Left renal pelvis (tissue), 4 donors: ENCODE measurements at places on chromosomes 7 and 10.

DNA sequence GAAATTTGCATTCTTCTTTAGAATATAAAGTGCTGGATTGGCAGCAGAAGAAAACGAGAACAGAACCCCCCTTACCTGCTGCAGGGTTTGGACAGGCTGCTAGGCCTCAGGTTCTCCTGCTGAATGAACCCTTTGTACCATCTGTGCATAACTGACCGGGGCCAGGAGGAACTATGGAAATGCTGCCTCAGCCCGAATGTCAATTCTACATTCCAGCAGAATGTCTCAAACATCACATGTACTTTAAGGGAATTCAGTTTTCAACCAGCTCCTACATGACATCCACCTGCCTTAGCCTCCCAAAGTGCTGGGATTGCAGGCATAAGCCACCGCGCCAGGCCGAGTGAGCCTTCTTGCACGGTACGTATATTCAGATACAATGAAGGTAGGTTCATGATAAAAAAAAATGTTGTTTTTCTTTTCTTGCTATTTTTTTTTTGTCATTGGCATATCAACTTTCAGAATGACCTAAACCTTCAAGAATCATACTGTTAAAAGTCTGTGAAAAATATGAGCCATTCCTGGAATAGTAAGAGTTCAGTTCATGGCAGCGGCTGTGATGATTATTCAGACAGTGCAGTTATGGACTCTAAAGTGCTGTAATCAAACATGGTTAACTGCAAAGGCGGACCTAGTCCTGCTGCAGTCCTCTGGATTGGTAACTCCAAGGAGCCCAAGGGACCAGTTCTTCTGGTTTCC, 84.4 kb upstream of the TNS3 start:
- DNase-seq: no peak

- no peak for DNase-seq
Measured at GRCh38 chr10:104895541-104895940, 254.5 kb downstream of the SORCS3 start.

DNA sequence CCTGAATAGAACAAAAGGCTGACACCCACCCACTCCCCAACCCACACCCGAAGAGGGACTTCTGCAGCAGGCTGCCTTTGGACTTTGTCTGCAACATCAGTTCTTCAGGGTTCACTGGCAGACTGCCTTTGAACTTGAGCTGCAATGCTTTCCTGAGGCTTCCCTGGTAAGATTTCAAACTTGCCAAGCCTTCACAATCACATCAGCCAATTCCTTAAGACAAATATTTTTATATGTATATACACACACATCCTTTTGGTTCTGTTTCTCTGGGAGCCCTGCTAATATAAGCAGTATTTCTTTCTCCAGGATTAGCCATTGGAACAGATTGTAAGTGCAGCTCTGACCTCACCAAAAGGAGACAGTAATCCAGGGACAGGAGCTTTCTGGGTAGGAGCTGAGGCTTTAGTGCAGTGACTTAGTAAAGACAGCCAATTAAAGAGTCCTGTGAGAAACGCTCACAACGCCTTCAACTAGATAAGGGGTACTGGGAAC, 55.6 kb upstream of the KMT2E start:
- DNase-seq: no peak

- no peak for DNase-seq
Measured at GRCh38 chr10:132943791-132944404, 1.5 kb upstream of the CFAP46 start.

DNA sequence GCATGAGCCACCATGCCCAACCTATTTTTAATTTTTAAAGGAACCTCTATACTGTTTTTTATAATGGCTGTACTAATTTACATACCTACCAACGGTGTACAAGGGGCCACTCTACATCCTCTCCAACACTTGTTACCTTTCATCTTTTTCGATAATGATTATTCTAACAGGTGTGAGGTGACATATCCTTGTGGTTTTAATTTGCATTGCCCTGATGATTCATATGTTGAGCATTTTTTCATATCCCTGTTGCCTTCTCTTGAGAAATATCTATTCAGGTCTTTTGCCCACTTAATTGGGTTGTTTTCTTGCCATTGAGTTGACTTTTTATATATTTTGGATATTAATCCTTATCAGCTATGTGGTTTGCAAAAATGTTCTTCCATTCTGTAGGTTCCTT, 167.0 kb downstream of the CTTNBP2 start:
- no peak for DNase-seq

- no peak for DNase-seq
Measured at GRCh38 chr10:131726967-131727366, 173.8 kb upstream of the PPP2R2D start.

GRCh38 chr7:74032191-74032490, 4.2 kb downstream of the ELN start:
- DNase-seq: no peak

DNA sequence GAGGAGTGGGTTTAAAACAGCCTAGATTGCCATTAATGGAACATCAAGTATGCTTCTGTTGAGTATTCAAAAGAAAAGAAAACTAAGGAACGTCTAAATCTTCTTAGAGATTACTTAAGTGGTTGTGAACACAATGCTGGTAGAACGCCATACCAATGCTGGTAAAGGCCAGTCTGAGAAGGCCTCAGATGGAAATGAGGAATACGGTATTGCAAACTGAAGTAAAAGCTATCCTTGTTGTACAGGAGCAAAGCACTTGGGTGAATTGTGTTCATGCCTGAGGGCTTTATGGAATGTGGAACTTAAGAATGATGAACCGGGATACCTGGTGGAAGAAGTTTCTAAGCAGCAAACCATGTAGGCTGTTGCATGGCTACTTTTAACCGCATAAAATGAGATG, 208.0 kb downstream of the KCND2 start:
- no peak for DNase-seq

GRCh38 chr10:118687472-118687871, 67.3 kb downstream of the CACUL1 start:
- no peak for DNase-seq

GRCh38 chr10:8183241-8183704, 128.8 kb downstream of the GATA3 start:
- no peak for DNase-seq

- no peak for DNase-seq
Measured at GRCh38 chr10:54530299-54530698, 270.7 kb downstream of the PCDH15 start.

GRCh38 chr7:43148161-43148731, 35.8 kb downstream of the HECW1 start:
- DNase-seq: no peak

DNA sequence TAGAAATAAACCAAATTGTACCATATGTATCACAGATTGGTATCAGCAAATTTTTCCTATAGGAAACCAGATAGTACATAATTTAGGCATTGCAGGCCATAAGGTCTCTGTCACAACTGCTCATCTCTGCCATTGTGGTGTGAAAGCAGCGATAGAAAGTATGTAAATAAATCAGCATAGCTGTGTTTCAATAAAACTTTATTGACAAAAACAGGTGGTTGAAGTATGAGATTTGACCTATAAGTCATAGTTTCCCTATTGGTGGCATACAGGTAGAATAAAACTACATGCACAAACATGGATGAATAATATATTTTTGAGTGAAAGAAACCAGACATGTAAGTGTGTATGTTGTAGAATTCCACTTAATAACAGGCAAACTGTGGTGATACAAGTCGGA, 1454.9 kb downstream of the REEP3 start:
- DNase-seq: no peak

DNA sequence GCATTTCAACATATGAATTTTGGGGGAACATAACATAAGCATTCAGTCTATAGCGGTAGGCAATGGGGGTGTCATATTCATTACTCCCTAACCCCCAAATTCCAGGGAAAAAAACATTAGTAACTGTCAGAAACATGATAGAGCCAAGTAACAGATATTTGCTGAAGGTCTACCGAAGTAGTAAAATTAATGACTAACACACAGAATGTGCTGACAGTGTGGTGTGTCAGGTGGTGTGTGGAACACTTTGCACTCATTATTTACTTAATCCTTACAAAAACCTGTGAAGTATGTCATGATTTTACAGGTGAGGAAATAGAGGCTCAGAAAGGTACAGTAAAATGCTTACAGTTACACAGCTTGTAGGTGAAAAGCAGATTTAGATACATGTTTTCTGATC, 85.4 kb upstream of the RHOBTB1 start:
- no peak for DNase-seq

- DNase-seq: no peak
Measured at GRCh38 chr10:44416936-44417335, 32.0 kb upstream of the CXCL12 start.

DNA sequence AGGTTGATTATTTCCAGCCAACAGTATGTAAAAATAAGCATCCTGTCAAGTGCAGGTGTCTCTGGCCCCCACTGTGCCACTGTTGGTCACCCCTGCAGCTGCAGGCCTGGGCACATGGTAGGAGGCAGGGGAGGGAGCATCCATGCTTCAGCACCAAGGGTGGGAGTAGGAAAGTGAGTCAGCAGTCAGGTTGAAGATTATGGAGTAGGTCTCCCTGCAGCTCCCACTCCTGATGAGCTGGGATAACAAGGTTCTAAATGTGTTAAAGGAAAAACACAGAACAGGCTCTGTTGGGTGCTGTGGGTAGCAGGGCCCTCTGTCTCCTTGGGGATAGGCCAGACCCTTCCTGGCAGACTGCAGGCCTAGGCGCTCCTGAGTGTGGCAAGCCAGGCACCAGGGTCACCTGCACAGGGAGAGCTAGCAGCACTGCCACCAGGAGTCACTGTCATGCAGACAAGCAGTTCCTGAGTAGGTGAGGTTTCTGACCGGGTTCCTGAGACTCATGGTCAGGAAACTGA, 59.3 kb downstream of the NUDCD3 start:
- no peak for DNase-seq

DNA sequence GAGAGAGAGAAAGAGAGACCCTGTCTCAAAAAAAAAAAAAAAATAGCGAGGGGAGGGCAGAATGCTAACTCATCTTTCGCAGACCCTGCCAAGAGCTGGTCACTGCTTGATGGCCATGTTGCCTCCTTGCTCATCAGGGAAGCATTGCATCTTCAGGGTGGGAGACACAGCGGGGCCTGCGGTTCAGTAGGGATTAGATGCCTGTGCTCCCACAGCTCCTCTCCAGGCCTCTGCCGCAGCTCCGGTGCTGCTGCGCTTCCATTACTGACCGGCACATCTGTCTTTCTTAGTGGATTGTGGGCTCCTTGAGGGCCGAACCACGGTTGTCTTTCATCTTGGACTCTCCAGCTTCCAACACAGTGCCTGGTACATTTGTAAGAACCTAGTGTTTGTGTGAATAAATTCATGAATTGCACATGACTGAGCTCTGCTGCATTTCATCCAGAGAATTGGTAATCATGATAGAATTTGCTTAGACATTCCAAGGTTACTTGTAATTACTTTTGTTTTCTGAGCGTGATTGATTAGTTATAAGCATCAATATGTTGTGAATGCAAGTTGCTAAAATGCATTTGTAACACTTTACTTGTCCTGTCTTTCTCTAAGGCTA, 16.8 kb downstream of the HK1 start:
- no peak for DNase-seq

DNA sequence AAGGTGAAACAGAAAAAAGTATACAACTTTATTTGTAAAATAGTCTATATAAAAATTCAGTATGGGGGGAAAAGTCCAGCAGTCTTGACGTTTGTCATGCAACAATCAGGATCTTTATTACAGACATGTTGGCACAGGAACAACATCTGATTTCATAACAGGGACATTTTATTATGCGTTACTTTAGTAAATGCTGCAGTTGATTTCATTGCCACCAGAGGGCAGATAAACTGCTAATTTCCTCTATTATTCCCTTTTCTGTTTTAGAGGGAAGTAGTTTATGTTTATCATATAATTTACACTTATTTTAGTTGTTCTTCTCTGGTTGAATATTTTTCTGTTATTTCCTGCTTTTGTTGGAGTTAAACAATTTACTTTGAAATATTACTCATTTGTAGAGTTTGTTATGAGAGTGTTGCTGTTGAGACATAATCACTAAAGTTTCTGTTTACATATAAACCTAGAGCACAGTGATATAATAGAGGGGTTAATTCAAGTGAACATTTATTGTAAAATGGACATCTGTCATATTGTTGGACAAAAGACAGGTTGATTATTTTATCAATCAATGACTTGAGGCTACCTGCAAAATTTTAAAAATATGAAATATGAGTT, 3.3 kb downstream of the PLXDC2 start:
- no peak for DNase-seq

GRCh38 chr7:70678621-70679251, 453.2 kb upstream of the GALNT17 start:
- DNase-seq: no peak

- DNase-seq: no peak
Measured at GRCh38 chr7:7895754-7896153, 72.8 kb upstream of the GLCCI1 start.

DNA sequence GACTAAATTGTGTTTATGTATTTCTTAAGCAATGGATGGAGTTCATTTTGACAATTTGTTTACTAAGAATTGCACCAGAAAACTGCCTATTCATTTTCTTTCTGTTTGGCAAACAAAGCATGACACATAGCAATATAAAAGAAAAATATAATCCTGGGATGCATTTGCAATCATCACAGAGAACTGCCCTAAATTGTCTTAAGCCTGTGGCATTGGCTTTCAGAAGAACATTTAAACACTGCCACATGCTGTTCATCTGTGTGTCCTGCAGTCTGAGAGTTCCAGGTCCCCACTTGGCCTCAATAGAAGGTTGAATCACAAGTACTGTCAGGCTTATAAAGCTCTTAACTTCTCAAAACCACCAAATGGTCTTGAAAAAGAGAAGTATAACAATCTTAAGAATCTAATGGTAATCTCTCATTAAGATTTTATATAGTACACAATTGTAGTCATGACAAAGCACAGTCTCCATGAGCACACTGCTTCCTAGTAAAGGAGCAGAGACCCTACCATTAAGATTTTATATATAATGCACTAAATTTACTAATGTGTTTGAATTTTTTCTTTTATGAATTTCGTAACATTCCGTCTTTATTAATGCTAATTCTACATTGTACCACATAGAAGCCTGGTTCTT, 29.9 kb downstream of the RNLS start:
- DNase-seq: peak; percentile 40

- no peak for DNase-seq
Measured at GRCh38 chr7:66076462-66077329, 1.1 kb downstream of the ASL start.

GRCh38 chr7:30988351-30989005, 24.7 kb downstream of the GHRHR start:
- no peak for DNase-seq

DNA sequence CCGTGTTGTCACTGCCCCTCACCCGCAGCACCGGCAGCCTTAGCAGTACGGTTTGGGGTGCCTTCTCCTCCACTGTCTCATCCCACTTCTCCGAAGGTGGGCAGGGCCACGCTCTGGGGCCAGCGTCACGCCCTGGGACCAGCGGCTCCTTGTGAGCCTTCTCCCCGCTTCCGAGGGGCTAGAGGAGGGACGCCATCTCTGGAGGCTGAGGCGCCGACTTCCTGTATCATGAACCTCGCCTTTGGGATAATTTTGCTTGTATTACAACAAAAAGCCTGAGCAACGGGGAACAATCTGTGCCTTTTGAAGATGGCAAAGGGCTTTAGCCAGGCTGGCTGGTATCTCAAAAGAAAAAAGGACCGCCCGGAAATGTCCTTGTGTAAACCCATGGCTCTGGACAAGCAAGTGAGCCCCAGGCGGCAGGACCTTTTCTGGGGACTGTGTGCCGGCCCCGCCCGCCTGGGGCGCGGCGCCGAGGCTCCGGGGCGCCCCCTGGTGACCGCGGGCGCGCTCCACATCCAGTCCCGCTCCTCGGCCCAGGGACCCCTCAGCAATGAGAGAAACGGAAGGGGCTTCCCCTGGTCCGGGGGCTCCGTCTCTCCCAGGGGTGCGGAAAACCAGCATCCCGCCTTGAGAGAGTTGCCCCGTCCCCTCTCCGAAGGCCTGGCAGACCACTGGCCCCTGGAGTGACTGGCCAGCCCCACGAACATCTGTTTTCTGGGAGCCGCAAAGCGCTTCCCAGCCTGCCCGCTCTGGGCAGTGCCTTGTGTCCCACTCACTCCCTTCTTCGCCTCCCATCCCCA, 3.8 kb downstream of the DEPP1 start:
- DNase-seq: no peak
